ENCODE measurements at places on chromosomes 16 and 17.

GRCh38 chr16:19936441-19936840 lies 51.8 kb upstream of the GPRC5B start:
- no peak for DNase-seq

- no peak for DNase-seq
Measured at GRCh38 chr17:58532555-58532951, 18.1 kb upstream of the MTMR4 start.

DNA sequence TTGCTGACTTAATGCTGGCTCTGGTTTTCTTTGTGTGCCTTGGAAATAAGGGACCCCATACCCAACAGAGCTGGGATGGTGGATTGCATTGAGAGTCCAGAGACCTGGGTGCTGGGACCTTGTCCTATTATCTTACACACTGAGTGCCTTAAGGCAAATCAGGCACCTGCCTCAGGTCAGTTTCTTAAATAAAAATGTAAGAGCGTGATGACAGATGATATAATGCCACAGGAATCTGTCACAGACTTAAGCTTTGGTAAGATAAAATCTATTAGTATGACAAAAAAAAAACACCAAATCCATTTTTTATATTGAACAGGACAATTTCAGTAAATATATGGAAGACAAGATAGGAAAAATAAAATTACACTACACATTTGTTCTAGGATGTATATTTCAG lies 1.6 kb downstream of the MT1A start:
- DNase-seq, result no peak

DNA sequence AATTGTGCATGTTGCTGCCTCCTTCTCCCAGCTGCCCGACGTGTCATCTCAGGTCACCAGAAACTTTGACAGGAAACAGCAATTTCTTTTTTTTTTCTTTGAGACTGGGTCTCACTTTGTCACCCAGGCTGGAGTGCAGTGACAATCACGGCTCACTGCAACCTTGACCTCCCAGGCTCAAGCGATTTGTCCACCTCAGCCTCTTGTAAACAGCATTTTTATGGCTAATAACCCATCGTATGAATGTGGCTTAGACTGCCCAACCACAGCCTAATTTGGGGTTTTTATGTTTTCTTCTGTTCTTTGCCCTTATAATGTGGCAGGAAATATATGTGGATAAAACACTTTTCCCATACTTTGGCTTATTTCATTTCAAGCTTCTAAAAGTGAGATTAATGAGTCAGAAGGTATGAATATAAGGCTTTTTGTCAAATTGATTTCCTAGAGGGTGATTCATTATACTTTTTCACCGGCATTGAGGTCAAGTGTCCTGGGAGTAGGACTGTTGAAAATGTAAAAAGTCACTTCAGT lies 31.0 kb upstream of the SLC5A10 start:
- DNase-seq, result no peak

- no peak for DNase-seq
Measured at GRCh38 chr17:78378225-78379130, at the start of gene PGS1. Gene PGS1 (plus strand): TSS chr17:78378649. CDS start chr17:78378666, 17 bp downstream.

DNA sequence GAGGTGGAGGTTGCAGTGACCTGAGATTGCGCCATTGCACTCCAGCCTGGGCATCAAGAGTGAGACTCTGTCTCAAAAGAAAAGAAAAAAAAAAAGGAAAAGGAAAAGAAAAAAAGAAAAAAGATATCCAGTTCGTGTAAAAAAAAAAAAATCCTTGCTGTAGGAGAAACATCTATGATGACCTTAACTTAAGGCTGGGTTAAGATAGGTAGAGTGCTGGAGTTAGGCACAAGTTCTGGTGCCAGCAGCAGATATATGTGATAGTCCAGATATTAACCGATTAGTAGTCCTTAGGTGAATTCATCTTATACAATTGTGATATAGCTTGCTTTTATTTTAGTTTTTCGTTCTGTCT lies 17.2 kb downstream of the PSMD11 start:
- no peak for DNase-seq

DNA sequence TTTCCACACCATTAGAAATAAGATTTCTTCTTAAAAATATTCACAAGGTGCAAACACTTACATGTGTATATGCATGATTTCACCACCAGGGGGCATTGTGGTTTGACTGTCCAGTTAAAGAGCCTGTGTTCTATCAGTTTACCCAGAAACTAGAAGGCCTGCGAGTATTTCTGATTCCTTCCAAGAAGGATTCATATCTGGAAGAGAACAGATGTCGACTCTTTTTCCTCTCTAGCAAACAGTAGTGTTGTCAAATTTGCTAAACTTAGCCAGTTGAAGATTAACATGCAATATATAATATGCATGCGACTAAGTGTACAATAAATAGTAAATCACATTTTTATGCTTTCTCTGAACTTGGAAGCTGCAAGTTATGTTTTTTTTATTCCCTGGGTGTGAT lies 404.1 kb downstream of the WWOX start:
- DNase-seq, result no peak

DNA sequence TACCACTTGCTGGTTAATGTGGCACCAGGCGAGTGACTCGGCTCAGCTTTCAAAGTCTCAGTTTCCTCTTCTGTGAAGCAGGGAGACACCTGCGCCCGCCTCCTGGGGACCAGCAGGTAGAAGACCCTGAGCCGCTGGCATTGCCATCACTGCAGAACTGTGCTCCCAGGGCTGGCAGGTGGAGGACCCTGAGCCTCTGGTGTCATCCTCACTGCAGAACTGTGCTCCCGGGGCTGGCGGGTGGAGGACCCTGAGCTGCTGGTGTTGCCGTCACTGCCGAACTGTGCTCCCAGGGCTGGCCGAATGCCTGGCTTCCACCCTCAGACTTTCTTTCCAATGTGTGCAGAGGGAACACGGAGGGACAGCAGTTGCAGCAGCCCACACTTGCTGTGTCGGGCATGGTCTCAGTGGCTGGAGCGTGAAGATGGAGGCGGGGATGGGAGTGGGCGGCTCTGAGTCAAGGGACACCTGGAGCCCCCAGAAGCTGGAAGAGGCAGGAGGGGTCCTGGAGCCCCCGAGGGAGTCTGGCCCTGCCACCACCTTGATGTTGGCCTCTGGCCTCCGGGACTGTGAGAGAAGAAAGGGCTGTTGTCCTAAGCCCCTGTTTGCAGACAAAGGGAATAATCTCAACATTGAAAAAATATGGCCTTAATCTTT lies 75.8 kb upstream of the METTL9 start:
- no peak for DNase-seq

GRCh38 chr16:55035029-55035428 lies 104.4 kb downstream of the IRX5 start:
- no peak for DNase-seq

DNA sequence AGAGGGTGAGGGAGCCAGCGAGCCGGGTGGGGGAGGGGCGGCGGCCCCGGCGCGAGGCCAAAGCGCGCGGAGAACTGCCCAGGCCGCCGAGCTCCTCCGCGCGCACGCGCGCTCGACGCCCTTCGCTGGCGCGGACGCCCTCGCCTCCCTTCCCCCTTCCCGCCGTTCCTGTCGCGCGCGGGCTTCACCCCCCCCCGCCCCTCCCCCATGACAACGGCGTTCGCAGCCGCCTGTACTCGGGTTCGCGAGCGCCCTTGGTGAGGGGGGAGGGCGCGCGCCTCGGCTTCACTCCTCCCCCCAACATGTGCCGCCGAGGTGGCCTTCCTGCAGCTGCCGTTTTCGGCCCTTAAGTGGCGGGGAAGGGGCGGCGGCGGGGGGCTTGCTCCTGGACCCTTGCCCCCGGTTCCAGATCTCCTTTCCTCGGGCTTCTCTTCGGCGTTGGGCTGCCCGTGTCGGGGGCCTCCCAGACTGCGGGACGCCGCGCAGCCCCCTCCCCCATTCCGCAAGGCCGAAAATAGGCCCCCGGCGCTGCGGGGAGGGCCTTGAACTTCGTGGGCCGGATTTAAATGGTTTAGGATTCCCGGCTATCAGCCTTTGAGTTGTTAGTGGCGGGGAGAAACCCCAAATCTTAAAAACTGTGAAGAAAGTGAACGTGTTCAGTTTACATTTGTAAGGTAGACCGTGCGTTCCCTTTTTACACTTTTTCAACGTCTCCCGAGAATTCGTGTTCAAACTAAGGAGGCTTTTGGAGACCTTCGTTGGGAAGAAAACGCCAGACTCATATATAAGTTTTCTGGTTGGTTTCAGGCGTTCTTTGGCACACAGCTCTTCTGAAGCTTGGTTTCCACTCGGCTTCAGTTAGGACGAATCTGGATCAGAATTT lies 653 bp downstream of the SRRM2 start:
- DNase-seq, result no peak

DNA sequence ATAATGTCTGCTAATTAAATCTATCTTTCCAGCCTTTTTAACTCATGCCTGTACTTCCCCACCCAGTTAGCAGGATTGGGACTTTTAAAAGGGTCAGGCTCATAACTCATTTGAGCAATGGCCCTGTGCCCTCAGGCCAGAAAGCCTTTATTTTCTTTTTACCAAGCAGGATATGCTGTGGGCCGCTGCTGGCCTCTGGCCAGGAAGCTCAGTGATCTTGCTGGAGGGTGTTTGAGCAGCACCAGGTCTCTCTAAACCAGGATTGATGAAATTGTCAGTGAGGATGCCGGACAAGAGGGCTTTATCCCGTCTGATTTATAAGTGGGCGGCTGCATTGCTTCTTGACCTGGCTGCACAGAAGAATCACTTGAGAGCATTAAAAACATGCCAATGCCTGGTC lies 187.8 kb downstream of the RAB11FIP4 start:
- DNase-seq, result no peak

GRCh38 chr17:39084558-39084957 lies 66.9 kb downstream of the PLXDC1 start:
- no peak for DNase-seq

DNA sequence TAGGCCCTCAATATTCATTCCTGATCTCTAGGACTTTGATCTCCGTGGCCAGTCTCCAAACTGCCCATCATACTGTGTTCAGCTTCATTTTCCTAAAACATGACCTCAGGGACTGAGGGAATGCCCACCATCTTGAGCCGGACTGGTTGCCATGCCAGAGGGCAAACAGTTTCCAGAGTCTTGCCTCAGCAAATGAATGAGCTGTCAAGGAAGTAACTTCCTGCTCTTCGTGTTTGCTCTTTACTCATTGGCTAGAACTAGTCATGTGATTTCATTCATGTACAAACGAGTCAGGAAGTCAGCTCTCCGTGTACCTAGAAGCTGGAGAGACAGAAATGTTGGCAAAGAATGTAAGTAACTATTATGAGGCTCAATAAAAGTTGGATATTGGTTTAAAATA lies 50.2 kb downstream of the ANKFN1 start:
- no peak for DNase-seq

Data from activated CD8-positive, alpha-beta memory T cell treated with anti-CD3 and anti-CD28 coated beads for 1 hour (primary cell).